ENCODE measurements at places on chromosomes 1 and 21.
A peak's percentile ranks its signal among the peaks of the same experiment; 100 is the strongest.

GRCh38 chr1:202168861-202169260 lies 8.5 kb upstream of the PTPN7 start:
- H3K27ac ChIP-seq: no peak overlapping the region
- H3K4me3 ChIP-seq: no peak overlapping the region
- no peaks in the 10 kb centered on the region for H3K27me3 ChIP-seq
- H3K36me3 ChIP-seq: peaks cover 44% of the 10 kb centered on the region
- no peak for DNase-seq
- peaks cover 53% of the 10 kb centered on the region for H3K4me1 ChIP-seq

DNA sequence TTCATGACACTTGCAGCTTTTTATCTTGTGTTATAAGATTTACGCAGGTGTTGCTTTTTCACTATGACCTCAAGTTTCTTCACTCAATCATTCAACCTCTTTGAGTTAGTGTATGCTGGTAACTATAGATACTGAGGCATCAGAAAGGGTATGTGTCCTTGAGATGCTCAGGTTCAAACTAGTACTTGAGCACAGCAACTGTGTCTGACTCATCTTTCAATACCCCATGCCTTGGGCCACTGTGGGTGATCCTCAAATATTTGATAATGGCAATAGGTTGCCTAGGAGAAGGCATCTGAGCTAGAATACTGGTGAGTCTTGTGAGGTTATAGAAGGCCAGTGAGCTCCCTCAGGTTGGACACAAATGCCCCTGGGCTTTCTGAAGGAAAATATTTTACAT lies 88.1 kb upstream of the SPATA6 start:
- H3K36me3 ChIP-seq: no peaks in the 10 kb centered on the region
- no peak for DNase-seq
- H3K27me3 ChIP-seq: no peaks in the 10 kb centered on the region

DNA sequence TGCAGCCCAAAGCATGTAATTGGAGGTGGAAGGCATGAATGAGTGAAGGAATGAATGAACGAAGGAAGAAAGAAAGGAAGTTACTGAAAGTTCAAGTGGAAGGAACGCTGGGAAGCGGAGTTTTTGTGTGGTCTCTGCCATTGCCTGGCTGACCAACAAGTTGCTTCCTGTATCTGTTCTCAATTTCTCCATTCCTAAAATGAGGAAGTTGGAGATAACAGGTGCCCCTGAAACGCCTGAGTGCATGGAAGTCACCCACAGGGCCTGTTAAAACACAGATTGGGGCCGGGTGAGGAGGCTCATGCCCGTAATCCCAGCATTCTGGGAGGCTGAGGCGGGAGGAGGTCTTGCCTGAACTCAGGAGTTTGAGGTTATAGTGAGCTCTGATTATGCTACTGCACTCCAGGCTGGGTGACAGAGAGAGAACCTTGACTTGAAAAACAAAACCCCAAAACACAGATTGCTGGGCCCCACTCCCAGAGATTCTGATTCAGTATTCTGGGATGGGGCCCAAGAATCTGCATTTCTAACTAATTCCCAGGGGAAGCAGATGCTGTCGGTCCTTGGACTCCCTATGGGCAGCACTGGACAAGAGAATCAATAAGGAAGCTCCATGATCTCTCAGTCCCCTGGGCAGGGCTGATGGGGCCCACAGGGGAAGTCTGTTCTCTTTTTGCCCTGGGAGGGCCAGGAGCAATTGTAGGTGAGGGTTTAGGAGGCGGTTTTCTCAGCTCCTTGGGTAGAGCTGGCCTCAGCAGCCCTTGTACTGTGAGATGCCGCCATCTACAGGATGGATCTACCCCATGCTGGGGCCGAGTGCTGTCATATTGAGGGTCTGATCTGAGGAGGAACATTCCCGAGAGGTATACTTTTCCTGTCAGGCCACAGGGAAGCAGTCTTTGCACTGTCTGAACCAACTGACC lies 3.3 kb upstream of the CNR2 start:
- H3K4me3 ChIP-seq: no peak overlapping the region
- peak; percentile 85 for DNase-seq
- H3K27me3 ChIP-seq: no peaks in the 10 kb centered on the region
- H3K36me3 ChIP-seq: no peaks in the 10 kb centered on the region

DNA sequence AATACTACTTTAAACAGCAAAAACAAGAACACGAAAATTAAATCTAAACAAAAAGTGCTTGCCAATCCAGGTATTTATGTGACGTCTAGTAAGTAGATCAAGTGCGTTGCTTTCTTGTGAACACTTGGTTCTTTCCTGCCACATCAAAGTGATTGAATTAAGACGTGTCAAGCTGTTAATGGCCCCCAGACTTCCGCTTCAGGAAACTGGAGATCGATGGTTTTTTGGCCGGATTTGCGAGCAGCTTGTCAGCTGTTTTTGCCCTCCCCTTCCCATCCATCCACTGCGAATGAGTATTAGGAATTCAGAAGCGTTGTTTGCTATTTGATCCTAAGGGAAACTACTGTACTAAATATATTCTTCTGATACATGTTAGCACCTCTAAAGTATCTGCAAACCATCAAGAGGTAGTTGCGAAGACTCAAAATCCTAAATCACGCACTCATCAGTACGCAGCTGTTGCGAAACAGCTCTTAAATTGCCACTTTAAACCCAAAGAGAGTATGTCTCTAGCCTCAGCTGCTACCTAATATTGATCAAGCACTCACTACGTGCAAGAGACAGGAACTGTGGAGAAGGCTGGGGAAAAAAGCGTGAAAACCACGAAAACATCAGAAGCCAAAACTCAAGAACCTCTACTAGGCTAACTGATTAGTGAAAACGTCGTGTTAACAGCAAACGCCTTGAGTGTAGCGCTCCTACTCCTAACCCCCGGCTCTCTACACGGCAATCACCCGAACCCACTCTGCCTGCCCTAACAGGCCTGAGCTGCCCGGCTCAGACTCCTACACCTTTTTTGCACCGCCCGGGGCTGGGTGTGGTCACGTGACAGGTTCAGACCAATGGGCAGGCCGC lies 473 bp upstream of the BRDT start:
- no peak overlapping the region for H3K4me3 ChIP-seq
- DNase-seq: peak; percentile 23
- 0 out of 2 replicates have a peak, but pooled peaks cover 4% of the 10 kb centered on the region for H3K27me3 ChIP-seq
- no peak overlapping the region for H3K27ac ChIP-seq
- H3K36me3 ChIP-seq: no peaks in the 10 kb centered on the region

GRCh38 chr1:21294266-21294989 lies 4.2 kb upstream of the ECE1 start:
- no peak overlapping the region for H3K27ac ChIP-seq
- no peaks in the 10 kb centered on the region for H3K36me3 ChIP-seq
- H3K4me1 ChIP-seq: peaks cover 6% of the 10 kb centered on the region
- no peak for DNase-seq

DNA sequence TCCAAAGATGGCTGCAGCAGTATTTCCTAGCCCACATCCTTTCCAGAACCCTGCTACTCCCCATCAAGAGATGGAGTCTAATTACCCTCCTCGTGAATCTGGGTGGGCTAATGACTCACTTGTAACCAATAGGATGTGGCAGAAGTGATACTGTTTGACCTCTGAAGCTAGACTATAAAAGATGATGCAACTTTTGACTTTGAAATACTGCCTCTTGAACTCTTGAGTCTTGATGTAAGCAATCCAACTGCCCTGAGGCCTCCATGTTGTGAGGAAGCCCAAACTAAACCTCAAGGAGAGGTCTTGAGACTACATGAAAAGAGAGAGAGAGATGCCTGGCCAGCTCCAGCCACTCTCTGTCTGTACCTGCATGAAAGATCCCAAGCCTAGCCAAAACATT lies 29.5 kb downstream of the LMO4 start:
- no peak for DNase-seq
- no peaks in the 10 kb centered on the region for H3K27me3 ChIP-seq
- no peak overlapping the region for H3K4me3 ChIP-seq
- H3K27ac ChIP-seq: no peak overlapping the region

- H3K4me3 ChIP-seq: no peak overlapping the region
- no peak for DNase-seq
- H3K36me3 ChIP-seq: no peaks in the 10 kb centered on the region
- H3K27me3 ChIP-seq: peaks cover 2% of the 10 kb centered on the region
- no peak overlapping the region for H3K27ac ChIP-seq
Measured at GRCh38 chr1:7387053-7387927, 383.8 kb upstream of the VAMP3 start.

DNA sequence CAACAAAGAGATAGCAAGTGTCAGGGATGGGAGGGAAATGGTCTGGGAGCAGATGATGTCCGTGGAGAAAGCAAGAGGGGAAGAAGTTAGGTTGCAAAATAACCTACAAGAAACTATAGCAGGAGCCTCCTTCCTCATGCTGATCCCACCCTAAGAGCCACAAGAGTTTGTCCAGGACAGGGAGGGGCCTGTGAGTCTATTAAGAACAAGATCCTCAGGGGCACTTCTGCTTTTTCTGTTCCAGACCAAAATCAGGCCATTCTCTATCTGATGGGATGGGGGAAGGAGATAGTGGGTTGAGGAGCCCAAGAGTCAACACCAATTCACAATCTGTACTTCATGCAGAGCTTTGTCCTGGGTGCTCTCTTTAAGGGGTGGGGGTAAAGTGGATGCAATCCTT lies 7.7 kb upstream of the ATP1A4 start:
- H3K27me3 ChIP-seq: peaks cover 47% of the 10 kb centered on the region
- H3K4me1 ChIP-seq: no peaks in the 10 kb centered on the region
- H3K4me3 ChIP-seq: no peak overlapping the region
- no peaks in the 10 kb centered on the region for H3K36me3 ChIP-seq
- no peak for DNase-seq
- H3K27ac ChIP-seq: no peak overlapping the region

DNA sequence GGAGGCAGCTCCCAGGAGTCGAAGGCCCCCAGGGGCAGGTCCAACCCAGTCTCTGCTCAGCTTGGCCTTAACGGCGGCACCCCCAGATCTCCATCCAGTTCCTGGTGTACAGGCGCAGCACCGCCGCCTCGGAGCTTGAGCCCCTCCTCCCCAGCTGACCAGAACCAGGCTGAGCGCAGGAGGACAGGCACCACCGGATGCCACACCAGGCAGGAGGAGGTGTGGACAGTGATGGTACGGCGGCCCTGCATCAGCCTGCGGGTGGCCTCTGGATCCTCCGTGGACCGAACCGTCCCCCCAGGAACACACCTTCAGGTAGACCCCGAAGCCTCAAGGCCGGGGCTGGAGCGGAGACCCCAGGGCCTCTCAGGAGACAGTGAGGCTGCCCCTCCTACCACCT lies 16.4 kb downstream of the SLC66A1 start:
- H3K27me3 ChIP-seq: no peaks in the 10 kb centered on the region
- no peak overlapping the region for H3K4me3 ChIP-seq
- H3K27ac ChIP-seq: no peak overlapping the region
- DNase-seq: no peak
- peaks cover 53% of the 10 kb centered on the region for H3K36me3 ChIP-seq

DNA sequence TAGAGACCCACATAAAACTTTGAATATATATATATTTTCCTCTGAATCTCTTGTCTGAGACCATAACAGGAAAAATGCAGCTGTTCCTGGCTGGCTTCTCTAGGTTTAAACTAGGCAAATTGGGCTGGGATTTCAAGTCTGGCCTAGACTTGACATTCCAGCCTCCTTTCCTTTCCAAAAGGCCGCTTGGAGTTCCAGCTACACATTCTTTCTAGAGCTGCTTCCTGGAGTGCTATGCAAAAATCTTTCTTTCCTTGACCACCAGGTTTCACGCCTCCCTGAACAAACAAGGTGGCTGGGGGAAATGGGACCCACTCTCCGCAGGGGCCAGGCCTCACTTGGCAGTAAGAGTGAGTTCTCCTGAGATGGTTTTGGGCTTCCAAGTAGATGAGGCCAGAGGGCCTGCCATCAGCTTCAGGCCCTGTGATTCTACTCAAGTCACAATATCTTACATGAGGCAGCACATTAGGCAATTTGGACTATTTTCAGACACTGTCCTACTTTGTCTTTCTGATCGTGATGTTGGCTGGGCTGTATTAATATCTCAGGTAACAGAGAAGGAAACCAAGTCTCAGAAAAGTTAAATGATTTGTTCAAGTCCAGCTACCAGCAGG lies 102.4 kb downstream of the FAM78B start:
- no peaks in the 10 kb centered on the region for H3K4me1 ChIP-seq
- H3K27me3 ChIP-seq: peaks cover 5% of the 10 kb centered on the region
- no peak overlapping the region for H3K4me3 ChIP-seq
- DNase-seq: no peak
- H3K36me3 ChIP-seq: no peaks in the 10 kb centered on the region

- no peaks in the 10 kb centered on the region for H3K36me3 ChIP-seq
- no peak overlapping the region for H3K27ac ChIP-seq
- H3K27me3 ChIP-seq: no peaks in the 10 kb centered on the region
- no peak overlapping the region for H3K4me3 ChIP-seq
- no peaks in the 10 kb centered on the region for H3K4me1 ChIP-seq
- DNase-seq: no peak
Measured at GRCh38 chr1:30322859-30323257, 400.5 kb downstream of the MATN1 start.

DNA sequence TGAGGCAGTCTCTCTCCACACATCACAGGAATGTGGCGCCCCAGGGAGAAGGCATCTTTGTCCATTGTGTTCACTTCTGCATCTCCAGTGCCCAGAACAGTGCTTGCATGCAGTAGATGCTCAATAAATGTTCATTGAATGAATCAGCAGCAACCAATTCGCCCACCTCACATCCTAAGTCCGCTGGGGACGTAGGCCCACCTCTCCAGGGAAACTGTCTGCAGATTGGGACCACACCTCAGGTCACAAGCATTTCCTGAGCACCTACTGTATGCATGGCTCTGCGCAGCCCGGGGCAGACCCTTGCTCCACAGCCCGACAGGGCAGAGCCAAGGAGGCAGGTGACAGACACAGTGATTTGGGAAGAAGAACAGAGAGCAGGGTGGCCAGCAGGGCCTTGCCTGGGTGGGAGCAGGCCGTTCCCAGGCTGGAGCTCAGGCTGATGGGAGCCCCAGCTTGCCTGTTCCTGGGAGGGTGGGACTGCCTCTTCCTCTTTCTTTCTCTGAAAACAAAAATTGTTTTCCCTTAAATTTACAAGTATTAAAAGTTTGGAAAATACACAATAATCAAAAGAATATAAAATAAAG lies 25.8 kb upstream of the RUNX3 start:
- H3K27me3 ChIP-seq: no peaks in the 10 kb centered on the region
- H3K4me1 ChIP-seq: peaks cover 6% of the 10 kb centered on the region
- no peak for DNase-seq
- no peaks in the 10 kb centered on the region for H3K36me3 ChIP-seq
- H3K4me3 ChIP-seq: no peak overlapping the region
- no peak overlapping the region for H3K27ac ChIP-seq

- no peak overlapping the region for H3K27ac ChIP-seq
- no peaks in the 10 kb centered on the region for H3K4me1 ChIP-seq
- no peak overlapping the region for H3K4me3 ChIP-seq
- no peak for DNase-seq
- no peaks in the 10 kb centered on the region for H3K27me3 ChIP-seq
- no peaks in the 10 kb centered on the region for H3K36me3 ChIP-seq
Measured at GRCh38 chr1:56098946-56099345, 480.4 kb downstream of the PLPP3 start.

- H3K27me3 ChIP-seq: no peaks in the 10 kb centered on the region
- H3K4me3 ChIP-seq: no peak overlapping the region
- H3K36me3 ChIP-seq: no peaks in the 10 kb centered on the region
- no peak overlapping the region for H3K27ac ChIP-seq
Measured at GRCh38 chr1:157626099-157626498, 28.2 kb upstream of the FCRL4 start.

- DNase-seq: peak; percentile 46
- H3K27me3 ChIP-seq: no peaks in the 10 kb centered on the region
- H3K36me3 ChIP-seq: no peaks in the 10 kb centered on the region
Measured at GRCh38 chr1:91617285-91617765, 116.7 kb downstream of the CDC7 start.

- H3K4me1 ChIP-seq: no peaks in the 10 kb centered on the region
- H3K27ac ChIP-seq: no peak overlapping the region
Measured at GRCh38 chr1:245129319-245130240, 25.2 kb upstream of the KIF26B start.
